ENCODE measurements at places on chromosomes 16 and 17.

- peaks cover 36% of the 10 kb centered on the region for H3K36me3 ChIP-seq
- H3K27ac ChIP-seq: no peak overlapping the region
- H3K4me1 ChIP-seq: no peaks in the 10 kb centered on the region
- ATAC-seq: no peak
- no peak overlapping the region for H3K4me3 ChIP-seq
- H3K27me3 ChIP-seq: no peaks in the 10 kb centered on the region
Measured at GRCh38 chr16:81378049-81378448, 63.3 kb downstream of the GAN start.

DNA sequence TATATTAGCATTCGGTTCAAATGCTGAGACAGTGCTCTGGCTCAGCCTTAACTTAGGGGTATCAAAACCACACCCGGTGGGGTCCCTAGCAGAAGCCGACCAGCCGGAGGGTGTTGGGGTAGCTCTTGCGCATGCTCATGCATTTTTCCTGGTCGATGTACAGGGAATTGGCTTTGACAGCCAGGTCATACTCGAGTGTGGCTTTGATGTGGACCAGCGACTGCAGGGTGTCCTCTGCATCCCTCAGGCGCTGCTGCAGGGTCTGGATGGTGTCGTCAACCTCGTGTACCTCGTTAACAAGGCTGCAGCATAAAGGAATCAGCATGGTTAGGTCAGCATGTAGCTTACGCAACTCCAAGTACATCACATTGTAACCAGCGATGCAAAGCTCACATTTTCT lies 37.5 kb downstream of the TEKT3 start:
- H3K27me3 ChIP-seq: peaks cover 28% of the 10 kb centered on the region
- no peak overlapping the region for H3K27ac ChIP-seq
- no peak overlapping the region for H3K4me3 ChIP-seq

DNA sequence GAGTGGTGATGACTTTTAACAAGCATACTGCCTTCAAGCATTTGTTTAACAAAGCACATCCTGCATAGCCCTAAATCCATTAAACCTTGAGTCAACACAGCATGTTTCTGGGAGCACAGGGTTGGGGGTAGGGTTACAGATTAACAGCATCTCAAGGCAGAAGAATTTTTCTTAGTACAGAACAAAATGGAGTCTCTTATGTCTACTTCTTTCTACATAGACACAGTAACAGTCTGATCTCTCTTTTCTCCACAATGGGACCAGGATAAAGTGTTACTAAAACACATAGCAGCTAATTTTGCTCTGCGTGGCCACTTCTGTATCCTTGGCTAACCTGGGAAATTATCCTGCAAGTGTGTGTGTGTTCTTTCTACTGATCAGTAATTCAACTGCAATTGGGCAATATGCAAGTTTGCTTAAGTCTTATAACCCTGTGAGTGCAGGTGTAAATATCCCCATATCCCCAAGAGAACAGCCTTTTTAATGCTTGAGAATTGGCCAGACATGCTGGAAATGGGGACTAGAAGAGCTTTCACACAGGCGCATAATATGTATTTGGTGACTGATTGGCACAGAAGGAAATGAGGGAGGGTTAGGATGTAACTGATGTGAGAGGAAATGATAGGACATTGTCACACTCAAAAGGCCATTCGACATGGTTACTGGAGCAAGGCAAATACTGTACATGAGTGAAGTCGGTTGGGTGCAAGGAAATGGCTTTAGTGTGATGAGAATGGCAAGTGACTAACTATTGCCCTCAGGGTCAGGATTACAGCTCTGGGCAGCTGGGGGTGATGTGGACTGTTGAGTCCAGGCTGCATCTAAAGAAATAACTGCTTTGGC lies 10.8 kb upstream of the ANKS4B start:
- peaks cover 6% of the 10 kb centered on the region for H3K4me1 ChIP-seq
- peaks cover 48% of the 10 kb centered on the region for H3K27me3 ChIP-seq
- H3K4me3 ChIP-seq: no peak overlapping the region
- no peaks in the 10 kb centered on the region for H3K36me3 ChIP-seq
- H3K27ac ChIP-seq: no peak overlapping the region

GRCh38 chr17:35893751-35894150 lies 13.6 kb upstream of the CCL5 start:
- H3K27me3 ChIP-seq: no peaks in the 10 kb centered on the region
- no peak for ATAC-seq
- H3K4me1 ChIP-seq: no peaks in the 10 kb centered on the region
- H3K27ac ChIP-seq: no peak overlapping the region
- no peaks in the 10 kb centered on the region for H3K36me3 ChIP-seq

DNA sequence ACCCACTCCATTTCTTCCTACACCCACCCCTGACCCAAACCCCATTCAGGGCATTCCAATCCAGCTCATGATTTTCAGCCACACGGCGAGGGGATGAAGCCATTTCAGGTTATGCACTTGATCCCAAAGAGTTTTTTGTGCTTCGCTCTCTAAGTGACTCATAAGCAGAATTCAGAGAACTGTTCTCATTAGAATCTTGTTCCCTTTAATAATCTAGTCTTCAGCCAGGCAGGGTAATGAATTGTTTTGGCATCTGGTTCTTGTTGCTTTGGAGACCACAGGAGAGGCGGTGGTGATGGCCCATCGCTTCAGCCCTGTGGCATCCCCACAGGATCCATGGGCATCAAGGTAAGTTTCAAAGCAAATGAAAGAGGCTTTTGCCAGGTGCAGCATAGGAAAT lies 4.8 kb upstream of the KRT31 start:
- no peak overlapping the region for H3K4me3 ChIP-seq
- no peak for ATAC-seq
- peaks cover 55% of the 10 kb centered on the region for H3K27me3 ChIP-seq
- no peak overlapping the region for H3K27ac ChIP-seq
- H3K4me1 ChIP-seq: no peaks in the 10 kb centered on the region

- no peak overlapping the region for H3K27ac ChIP-seq
- H3K4me1 ChIP-seq: no peaks in the 10 kb centered on the region
- H3K36me3 ChIP-seq: no peaks in the 10 kb centered on the region
- no peak overlapping the region for H3K4me3 ChIP-seq
- no peaks in the 10 kb centered on the region for H3K27me3 ChIP-seq
Measured at GRCh38 chr16:73268366-73268993, 220.6 kb upstream of the ZFHX3 start.

GRCh38 chr17:64443086-64443760 lies 5.7 kb upstream of the MILR1 start:
- H3K27ac ChIP-seq: peak overlapping the region; percentile 39
- no peak overlapping the region for H3K4me3 ChIP-seq
- no peak for ATAC-seq
- H3K36me3 ChIP-seq: peaks cover 15% of the 10 kb centered on the region
- H3K27me3 ChIP-seq: no peaks in the 10 kb centered on the region

DNA sequence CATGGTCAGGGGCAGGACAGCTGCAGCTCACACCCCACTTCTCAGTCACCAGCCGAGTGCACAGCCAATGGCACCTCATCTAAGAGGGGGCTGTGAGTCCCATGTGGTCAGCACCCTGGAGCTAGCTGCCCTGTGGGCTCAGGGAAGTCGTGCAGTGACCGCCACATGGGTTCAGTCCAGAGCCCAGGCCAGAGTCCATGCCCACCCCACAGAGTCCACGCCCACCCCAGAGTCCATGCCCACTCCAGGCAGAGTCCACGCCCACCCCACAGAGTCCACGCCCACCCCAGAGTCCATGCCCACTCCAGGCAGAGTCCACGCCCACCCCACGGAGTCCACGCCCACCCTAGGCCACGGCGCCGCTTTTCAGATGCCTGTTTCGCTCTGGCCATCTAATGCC lies 24.1 kb downstream of the SLC7A5 start:
- no peak overlapping the region for H3K4me3 ChIP-seq
- peaks cover 27% of the 10 kb centered on the region for H3K36me3 ChIP-seq
- no peak overlapping the region for H3K27ac ChIP-seq
- H3K27me3 ChIP-seq: no peaks in the 10 kb centered on the region
- ATAC-seq: no peak

GRCh38 chr17:82414548-82415281 lies 3.4 kb upstream of the HEXD start:
- H3K27ac ChIP-seq: no peak overlapping the region
- H3K4me1 ChIP-seq: peaks cover 40% of the 10 kb centered on the region
- no peaks in the 10 kb centered on the region for H3K27me3 ChIP-seq
- H3K36me3 ChIP-seq: peaks cover 39% of the 10 kb centered on the region
- no peak overlapping the region for H3K4me3 ChIP-seq

GRCh38 chr17:17504341-17505140 lies 8.3 kb upstream of the RASD1 start:
- no peaks in the 10 kb centered on the region for H3K4me1 ChIP-seq
- H3K36me3 ChIP-seq: no peaks in the 10 kb centered on the region
- H3K27ac ChIP-seq: no peak overlapping the region
- ATAC-seq: peak; percentile 2

- H3K4me1 ChIP-seq: peaks cover 67% of the 10 kb centered on the region
- no peak overlapping the region for H3K4me3 ChIP-seq
- no peaks in the 10 kb centered on the region for H3K27me3 ChIP-seq
- H3K27ac ChIP-seq: peak overlapping the region; percentile 46
- ATAC-seq: no peak
Measured at GRCh38 chr17:65020284-65020683, 36.3 kb downstream of the GNA13 start.

GRCh38 chr16:12210258-12210880 lies 233.8 kb downstream of the SNX29 start:
- no peak overlapping the region for H3K4me3 ChIP-seq
- peaks cover 12% of the 10 kb centered on the region for H3K4me1 ChIP-seq
- H3K36me3 ChIP-seq: peaks cover 88% of the 10 kb centered on the region
- H3K27ac ChIP-seq: no peak overlapping the region
- no peaks in the 10 kb centered on the region for H3K27me3 ChIP-seq

- H3K27me3 ChIP-seq: peaks cover 11% of the 10 kb centered on the region
- H3K4me3 ChIP-seq: no peak overlapping the region
- ATAC-seq: no peak
- no peak overlapping the region for H3K27ac ChIP-seq
- H3K36me3 ChIP-seq: no peaks in the 10 kb centered on the region
- H3K4me1 ChIP-seq: no peaks in the 10 kb centered on the region
Measured at GRCh38 chr16:83389751-83390150, 418.0 kb upstream of the HSBP1 start.

DNA sequence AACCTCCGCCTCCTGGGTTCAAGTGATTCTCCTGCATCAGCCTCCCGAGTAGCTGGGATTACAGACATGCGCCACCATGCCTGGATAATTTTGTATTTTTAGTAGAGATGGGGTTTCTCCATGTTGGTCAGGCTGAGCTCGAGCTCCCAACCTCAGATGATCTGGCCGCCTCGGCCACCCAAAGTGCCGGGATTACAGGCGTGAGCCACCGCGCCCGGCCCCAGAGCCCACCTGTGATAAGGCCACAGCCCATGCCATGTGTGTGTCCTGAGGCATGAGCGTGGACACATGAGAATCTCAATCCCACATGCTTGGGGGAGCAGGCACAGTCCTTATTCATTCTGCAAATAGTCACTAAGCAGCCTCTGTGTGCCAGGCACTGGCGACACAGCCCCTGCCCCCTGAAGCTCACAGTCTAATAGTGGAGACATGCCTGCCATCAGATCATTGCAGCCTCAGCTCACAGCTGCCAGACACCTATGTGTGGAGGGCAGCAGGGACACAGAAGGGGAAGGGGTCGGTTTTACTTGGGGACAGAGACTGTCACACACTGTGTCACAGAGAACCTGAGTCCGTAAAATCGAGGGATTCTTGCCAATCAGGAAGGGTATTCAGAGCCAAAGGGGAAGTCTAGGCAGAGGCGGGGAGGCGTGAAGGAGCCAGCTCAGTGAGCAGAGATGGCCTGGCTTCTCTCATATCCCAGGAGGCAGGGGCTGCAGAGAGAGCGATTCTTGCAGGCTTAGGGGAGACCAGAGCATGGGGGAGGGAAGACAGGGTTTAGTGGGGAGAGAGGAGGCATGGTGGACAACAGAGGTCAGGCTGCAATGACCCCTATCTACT lies 9.4 kb upstream of the ABCC3 start:
- no peak for ATAC-seq
- no peaks in the 10 kb centered on the region for H3K36me3 ChIP-seq
- H3K4me3 ChIP-seq: no peak overlapping the region
- no peak overlapping the region for H3K27ac ChIP-seq
- H3K4me1 ChIP-seq: peaks cover under 1% of the 10 kb centered on the region

GRCh38 chr16:23909792-23910418 lies 74.1 kb downstream of the PRKCB start:
- ATAC-seq: no peak
- H3K27me3 ChIP-seq: no peaks in the 10 kb centered on the region
- H3K36me3 ChIP-seq: peaks cover 31% of the 10 kb centered on the region
- H3K4me1 ChIP-seq: peaks cover 95% of the 10 kb centered on the region
- no peak overlapping the region for H3K4me3 ChIP-seq
- peak overlapping the region; percentile 85 for H3K27ac ChIP-seq

DNA sequence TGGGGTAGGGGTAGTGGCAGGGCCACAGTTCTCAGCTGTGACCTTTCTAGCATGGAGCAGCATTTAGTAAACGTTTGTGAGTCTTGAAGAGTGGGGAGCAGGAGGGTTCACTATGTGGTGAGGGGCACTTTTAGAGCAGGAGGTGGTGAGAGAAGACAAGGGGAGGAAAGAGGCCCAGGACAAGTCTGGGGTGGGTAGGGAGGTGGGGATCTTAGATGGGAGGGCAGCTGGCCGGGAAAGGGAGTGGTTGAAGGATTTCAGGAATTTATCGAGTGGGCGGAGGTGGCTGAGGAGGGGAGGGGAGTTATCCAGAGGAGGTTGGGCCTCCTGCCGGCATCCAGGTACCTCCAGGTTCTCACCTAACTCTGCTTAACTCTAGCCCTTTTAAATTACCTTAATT lies 1.9 kb downstream of the CLEC16A start:
- peaks cover 79% of the 10 kb centered on the region for H3K4me1 ChIP-seq
- peak overlapping the region; percentile 60 for H3K4me3 ChIP-seq
- no peaks in the 10 kb centered on the region for H3K27me3 ChIP-seq
- no peak for ATAC-seq
- no peaks in the 10 kb centered on the region for H3K36me3 ChIP-seq

DNA sequence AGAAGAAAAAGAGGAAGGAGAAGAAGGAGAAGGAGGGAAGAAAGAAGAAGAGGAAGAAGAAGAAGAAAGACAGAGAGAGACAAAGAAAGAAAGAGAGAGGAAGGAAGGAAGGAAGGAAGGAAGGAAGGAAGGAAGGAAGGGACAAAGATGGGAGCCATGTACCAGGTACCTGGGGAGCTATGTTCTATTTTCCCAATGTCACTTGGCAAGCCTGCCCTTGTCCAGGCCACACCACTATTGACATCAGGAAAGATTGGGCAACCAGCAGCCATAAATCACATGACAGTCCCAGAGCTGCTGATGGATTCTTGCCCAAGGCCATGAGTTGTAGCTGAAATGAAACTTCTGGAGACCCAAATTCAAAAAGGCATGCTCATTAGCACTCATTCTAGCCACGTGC lies 2.7 kb upstream of the CES1 start:
- H3K27me3 ChIP-seq: peaks cover 9% of the 10 kb centered on the region
- no peaks in the 10 kb centered on the region for H3K36me3 ChIP-seq
- peaks cover 10% of the 10 kb centered on the region for H3K4me1 ChIP-seq
- H3K4me3 ChIP-seq: no peak overlapping the region
- ATAC-seq: no peak

DNA sequence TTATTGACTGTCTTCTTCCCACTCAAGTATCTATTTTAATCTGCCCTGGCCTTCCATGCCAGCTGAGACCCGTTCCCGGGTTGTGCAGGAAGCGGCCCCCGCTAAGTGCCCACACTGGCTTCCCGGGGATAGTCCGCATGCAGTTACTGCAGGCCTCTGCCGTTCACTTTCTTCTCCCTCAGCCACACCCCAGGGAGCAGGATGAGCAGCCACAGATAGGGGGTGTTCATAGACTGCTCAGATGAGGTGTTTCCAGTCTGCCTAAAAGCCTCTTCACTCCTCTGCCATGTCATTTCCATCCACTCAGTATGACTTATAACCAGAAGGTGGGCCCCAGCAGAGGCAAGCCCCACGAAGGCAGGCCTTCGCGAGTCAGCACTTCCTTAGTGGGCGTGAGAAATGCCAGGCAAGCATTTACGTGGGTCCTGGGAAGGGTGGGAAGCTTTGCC lies 7.7 kb downstream of the MED9 start:
- H3K27ac ChIP-seq: no peak overlapping the region
- peaks cover 41% of the 10 kb centered on the region for H3K4me1 ChIP-seq
- H3K4me3 ChIP-seq: no peak overlapping the region
- H3K27me3 ChIP-seq: no peaks in the 10 kb centered on the region
- peaks cover 29% of the 10 kb centered on the region for H3K36me3 ChIP-seq
